GM20000 (cell line): ENCODE measurements at places on chromosomes 6 and 20.
A peak's percentile ranks its signal among the peaks of the same experiment; 100 is the strongest.

DNA sequence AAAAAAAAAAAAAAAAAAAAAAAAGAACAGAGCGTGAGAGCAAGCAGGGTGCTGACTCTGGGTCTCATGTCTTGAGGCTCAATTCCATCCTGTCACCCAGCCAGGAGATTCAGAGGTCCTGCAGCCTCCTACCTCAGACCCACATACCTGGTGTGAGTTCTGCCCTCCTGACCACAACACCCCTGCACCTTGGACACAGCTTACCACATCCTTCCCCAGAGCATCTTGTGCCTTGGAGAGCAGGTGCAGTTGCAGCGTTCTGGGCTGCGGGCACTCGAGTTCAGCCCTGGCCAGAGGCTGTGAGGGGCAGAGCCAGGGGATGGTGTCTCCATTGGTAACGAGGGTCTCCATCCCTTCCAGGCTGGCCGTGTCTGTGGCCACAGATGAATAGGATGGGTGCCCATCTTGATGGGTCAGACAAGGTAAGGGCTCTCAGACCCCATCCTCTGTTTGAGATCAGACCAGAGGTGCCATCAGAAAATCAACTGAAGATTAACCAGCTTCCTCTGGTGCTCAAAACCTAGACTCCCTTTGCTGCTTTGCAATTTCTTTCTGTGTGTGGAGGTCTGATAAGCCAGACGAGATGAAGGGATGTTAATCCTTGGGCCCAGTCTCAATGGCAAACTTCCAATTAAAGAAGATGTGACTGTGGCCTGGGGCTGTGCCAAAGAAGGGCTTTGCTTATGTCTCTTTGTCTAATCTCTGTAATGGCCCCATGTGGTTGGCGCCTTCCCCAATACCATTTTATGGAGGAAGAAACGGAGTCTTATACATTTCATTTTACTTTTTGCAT lies 14.7 kb upstream of the ZNF831 start:
- DNase-seq, result no peak

DNA sequence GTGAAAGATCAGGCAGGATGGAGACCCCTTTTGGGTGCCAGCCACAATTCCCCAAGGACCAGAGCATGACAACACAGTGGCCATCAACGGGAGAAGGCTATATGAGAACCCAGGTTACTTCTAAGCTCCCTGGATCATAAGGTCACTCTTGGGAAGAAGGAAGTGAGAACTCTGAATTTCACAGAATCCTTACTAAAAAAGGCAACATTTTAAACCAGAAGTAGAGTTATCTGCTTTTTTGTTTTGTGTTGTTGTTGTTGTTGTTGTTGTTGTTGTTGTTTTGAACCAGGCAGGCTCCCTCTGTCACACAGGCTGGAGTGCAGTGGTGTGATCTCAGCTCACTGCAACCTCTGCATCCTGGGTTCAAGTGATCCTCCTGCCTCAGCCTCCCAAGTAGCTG lies 107.4 kb upstream of the TNFAIP3 start:
- no peak for DNase-seq

DNA sequence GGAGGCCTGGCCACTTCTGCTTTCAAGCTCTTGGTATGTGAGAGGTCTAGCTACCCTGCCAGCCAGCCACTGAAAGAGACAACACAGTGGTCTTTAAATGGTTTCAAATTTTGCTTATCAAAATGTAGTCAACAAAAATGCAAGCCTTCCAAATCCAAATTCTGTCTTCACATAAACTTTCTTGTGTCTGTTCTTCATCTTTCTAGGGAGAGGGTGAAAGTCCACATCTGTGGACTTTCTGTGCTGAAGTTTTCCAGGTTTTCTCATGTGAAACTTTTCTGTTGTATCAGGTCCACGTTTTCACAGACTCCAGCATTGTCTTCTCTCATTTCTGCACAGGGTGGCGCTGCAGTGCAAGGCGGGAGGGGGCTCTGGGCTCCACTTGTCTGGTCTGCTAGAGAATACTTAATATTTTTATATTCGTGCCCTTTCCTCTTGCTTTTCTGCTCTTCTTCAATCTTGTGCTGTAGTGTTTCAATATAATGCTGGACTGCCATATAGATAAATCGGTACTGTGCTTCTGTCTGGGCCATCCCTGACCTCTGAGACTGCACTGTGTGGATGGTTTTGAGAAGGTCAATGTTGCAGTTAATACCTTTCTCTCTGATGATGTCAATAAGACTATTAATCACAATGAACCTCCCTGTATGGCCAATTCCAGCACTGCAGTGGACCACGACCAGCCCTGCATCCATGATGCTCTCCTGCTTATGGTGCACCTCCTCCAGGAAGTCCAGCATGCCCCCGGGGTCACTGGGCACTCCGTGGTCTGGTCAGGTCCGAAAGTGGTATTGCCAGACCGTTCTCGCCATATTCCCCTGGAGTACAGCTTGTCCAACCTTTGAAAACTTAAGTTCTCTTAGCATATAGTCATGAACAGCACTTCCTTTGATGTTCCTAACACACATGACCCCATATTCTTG lies 161.6 kb upstream of the TNFAIP3 start:
- DNase-seq, result peak; percentile 58

GRCh38 chr6:10217111-10217510 lies 197.8 kb downstream of the TFAP2A start:
- no peak for DNase-seq

GRCh38 chr20:8357703-8358102 lies 225.6 kb downstream of the PLCB1 start:
- DNase-seq, result no peak

- DNase-seq, result no peak
Observed at GRCh38 chr20:49361862-49362660, 84.2 kb upstream of the ZNFX1 start.

GRCh38 chr6:155648301-155648700 lies 192.7 kb upstream of the NOX3 start:
- no peak for DNase-seq

DNA sequence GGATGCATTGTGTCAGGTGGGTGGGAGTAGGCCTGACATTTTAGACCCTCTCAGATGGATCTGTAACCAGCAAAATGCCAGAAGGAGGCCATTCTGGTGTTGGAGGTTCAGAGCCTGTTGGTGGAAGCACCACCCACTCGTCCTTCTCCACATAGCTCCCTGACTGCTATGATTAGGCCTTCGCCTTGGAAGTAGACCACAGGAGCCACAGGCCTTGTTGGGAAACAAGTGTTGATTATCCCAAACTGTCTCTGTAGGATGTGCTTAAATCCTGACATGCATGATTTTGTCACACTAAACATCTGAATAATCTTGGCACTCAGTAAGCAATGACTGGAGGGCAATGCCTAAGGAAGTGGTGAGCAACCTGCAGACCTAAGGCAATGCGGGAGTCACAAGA lies 117.2 kb upstream of the LY86 start:
- DNase-seq, result no peak

GRCh38 chr6:134173936-134174671 lies 121.7 kb upstream of the SLC2A12 start:
- DNase-seq, result peak; percentile 72

GRCh38 chr6:113893866-113894265 lies 36.7 kb downstream of the MARCKS start:
- no peak for DNase-seq

DNA sequence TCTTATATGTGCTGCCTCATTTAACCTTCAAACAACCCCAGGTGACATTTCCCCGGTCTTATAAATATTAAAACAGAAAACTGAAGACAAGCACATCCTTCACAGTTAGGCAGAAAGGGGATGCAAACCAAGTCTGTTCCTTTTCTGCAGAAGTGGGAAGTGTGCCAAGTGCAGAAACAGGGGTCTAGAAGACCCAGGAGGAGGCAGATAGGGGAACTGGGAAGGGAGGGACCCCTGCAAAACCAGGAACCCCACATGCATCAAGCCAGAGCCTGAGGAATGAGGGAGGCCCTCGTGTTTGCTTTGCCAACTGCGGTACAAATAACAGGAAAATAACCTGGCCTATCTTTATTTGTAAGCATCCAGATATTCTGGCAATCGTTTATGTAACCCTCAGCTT lies 17.0 kb upstream of the CST3 start:
- no peak for DNase-seq

DNA sequence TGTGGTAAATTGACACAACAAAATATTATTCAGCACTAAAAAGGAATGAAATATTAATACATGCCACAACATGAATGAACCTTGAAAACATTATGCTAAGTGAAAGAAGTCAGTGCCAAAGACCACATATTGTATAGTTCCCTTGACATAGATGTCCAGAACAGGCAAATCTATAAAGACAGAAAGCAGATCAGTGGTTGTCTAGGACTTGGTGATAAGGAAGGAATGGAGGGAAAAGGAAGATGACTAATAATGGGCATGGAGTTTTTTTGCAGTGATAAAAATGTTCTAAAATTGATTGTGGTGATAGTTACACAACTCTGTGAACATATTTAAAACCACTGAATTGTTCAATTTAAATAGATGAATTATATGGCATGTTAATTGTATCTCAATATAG lies 32.5 kb downstream of the TBX18 start:
- DNase-seq, result no peak

DNA sequence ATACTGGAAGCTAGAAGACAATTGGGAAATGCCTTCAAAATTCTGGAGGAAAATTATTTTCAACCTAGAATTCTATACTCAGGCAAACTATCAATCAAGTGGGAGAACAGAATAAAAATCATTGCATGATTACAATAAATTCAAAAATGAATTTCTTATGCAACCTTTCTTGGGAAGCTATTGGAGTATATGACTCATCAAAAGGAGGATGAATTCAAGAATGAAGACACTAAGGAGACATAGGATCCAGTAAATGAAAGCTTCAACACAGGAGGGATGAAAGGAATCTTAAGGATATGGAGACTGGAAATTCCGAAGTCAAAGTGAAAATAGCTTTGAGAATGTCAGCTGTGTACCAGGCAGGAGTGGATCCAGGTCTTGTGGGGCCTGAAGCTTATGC lies 12.6 kb upstream of the UBR2 start:
- DNase-seq, result no peak
